ENCODE measurements at places on chromosomes 5 and 9.

DNA sequence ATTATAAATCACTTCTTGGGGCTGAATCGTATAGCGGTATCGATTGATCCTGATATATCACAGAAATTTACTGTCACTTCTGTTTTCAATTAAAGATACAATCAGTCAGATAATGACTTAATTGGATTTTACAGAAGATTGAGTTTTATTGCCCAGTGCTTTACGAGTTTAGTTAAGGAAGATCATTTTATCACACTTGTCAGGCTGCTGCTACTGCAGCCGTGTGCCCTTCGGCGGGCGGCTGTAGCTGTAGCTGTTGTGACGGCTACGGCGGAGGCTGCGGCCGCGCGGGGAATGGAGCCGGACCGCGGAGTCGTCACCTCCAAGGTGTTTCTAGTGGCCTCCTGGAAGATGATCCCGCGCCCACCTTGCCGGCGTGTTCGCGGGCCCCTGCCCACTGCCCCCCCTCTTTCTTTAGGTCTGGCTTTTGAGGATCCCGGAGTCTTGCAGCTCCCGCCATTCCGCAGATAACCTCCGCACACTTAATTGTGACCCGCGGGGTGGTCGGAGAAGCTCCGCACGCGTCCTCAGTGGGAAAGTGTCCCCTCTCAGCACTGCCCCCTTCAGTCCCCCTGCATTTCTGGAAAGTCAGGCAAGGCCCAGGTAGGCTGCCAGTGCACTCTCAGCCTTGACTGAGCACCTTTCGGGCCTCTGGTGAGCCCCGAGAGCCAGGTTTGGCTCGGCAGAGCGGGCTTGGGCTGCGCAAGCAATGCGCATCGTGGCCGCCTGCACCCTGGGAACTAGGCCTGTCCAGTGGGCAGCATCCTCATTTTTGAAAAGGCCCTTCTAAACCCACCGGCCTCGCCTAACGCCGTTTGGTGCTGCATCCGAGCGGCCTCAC is 6.9 kb upstream of the DMRT3 start:
- DNase-seq: no peak

GRCh38 chr9:95875305-95876137 is at the start of gene ERCC6L2:
ERCC6L2 (plus strand) TSS chr9:95875691; CDS start chr9:95876039, 348 bp downstream.
- peak; percentile 99 for DNase-seq

DNA sequence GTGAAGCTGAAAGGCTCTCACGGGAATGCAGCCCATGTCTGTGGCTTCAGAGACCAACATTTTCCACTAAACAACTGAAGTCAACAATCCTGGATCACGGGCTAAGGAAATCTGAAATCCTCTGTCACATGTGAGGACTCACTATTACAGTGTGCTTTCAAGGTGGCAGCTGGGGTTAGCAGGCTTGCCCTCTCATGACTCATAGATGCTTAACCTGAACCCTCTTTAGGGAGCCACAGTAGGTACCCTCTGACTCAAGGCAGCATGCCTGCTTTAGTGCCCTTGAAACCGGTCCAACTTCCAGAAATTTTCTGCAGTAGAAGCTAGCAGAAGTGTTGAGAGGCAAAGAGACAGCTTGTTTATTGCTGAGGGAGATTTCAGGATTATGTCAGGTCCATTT is 232.5 kb downstream of the GABRB2 start:
- no peak for DNase-seq

DNA sequence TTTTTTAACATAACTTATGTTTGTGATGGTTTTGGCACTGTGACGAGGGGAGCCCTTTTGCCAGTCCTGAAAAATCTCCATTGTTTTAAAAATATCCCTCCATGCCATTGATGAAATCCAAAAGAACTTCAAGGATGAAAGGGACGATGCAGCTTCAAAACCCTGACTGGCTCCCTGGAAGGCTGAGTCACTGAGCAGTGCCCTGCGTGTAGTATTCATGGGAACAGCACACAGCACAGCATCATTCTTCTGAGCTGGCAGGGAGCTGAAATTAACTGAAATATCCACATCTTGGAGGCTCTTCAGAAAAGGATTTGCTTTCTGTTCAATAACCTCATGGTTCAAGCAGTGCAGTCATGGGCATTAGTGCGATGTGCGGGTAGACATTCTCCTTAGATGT is 29.7 kb downstream of the PDE4D start:
- peak; percentile 49 for DNase-seq

DNA sequence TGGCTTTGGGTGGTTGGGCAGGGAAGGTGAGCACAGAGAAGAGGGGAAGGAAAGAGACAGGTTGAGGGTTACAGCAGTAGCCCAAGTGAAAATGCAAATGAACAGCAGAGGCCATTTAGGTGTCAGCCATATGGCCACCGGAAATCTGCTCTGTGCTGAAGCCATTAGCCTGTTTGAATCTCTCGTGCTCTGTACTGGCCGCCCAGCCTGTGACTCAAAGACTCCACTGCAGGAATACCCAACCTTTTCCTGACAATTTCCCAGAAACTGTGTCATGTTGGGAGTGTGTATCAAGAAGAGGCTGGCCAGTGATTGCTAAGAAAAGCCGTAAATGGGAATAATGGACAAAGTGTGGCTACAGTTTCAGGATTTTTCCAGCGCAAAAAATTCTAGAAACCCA is 35.9 kb upstream of the RAI14 start:
- no peak for DNase-seq

- no peak for DNase-seq
Measured at GRCh38 chr9:136587944-136588662, 42.3 kb upstream of the NOTCH1 start.

GRCh38 chr9:80644044-80644443 is 1045.3 kb downstream of the TLE1 start:
- no peak for DNase-seq

DNA sequence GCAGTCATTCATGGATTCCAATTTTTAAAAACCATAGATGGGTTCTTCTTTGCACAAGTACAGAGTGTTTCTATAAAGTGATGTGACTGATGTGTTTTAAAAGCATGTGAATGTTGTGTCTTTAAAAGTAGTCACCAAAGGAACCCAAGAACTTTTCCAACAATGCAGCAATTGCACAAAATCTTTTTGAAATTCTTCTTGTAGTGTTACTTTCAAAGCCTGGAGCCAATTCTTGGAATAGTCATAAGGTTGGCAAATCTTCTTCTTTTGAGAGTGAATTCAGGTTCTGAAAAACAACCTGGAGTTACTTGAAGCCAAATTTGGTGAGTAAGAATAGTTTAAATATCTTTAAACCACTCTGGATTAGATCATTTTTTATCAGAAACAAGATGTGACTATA is 10.5 kb downstream of the GRAMD2B start:
- DNase-seq: peak; percentile 45

DNA sequence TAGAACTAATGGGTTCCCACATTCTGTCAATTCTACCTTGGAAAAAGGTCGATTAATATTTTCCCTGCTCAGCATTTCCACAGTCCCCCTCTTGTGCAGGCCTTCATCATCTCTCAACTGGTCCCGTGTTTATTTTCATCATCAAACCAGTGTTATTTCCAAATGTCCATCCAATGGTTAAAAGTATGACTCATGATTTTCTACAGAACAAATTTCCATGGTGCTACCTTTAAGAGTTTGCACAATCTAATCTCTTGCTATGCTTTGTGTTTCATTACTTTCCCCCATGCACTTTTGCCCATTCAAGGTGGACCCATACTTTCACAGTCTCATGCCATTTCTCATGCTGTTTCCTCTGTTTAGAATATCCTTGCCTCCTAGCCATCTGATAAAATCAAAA is 143.7 kb downstream of the CCDC192 start:
- no peak for DNase-seq

DNA sequence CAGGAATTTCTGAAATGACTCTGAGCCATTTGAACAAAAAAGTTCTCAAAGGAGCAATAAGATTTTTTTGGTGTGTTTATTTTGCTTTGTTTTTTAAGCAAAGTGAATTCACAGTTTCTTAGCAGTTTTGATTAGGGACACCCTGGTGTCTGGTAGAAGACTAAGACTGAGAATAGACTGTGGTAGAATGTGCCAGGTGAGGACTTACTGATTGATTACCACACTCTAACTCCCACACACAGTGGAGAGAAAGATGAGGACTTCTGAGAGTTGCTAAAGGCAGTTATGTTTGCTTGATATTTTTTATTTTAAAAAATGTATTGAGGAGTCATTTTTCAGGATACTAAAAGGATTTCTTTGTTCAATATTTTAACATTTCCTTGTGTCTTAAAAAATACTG is 175.1 kb downstream of the CD180 start:
- no peak for DNase-seq

GRCh38 chr9:125969868-125970267 is 222.7 kb downstream of the PBX3 start:
- DNase-seq: no peak

- no peak for DNase-seq
Measured at GRCh38 chr9:111400564-111400898, 70.5 kb upstream of the OR2K2 start.

GRCh38 chr5:56561455-56561854 is 253.9 kb upstream of the MAP3K1 start:
- DNase-seq: no peak

GRCh38 chr5:157059891-157060290 is 975 bp upstream of the HAVCR1 start:
- DNase-seq: no peak

- no peak for DNase-seq
Measured at GRCh38 chr5:146273109-146273508, 65.5 kb upstream of the POU4F3 start.

- no peak for DNase-seq
Measured at GRCh38 chr9:90632647-90633207, 9.9 kb downstream of the DIRAS2 start.

GRCh38 chr9:98010445-98010844 is 27.3 kb downstream of the ANP32B start:
- DNase-seq: no peak

DNA sequence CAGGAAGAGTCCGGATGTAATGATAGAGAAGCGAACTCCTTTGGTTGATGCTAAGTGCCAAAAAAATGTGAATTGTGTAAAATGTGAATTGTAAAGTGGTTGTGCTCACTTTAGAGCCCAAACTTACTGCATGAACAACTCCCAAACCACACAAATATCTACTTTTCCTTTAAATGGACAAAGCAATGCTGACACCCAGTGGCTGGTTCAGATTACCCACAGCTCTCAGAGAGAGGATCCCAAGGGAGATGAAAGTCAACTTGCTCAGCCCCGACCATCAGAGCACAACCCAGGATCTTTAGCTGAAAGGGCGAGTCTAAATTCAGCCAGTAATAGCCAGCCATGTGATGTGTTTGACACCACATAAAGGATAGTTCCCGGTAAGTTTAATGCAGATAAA is 133.7 kb downstream of the NMUR2 start:
- DNase-seq: peak; percentile 10

DNA sequence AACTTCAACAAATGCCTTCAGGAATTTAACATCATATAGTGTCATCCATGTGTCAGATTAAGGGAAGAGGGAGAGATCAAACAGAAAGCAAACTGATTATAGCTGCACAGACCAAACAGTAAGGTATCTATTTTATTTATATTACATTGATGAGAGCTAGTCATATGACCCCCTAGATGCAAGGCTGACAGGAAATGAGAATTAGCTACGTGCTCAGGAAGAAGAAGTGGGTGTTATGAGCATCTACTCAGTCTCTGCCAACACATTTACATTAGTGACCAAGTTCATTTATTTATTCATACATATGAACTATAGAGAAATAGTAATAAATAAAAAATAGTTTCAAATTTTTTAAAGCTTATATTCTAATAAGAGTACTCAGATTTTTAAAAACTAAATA is 787.3 kb downstream of the KCTD16 start:
- DNase-seq: no peak

- no peak for DNase-seq
Measured at GRCh38 chr9:109122726-109123621, 3.2 kb upstream of the TMEM245 start.

GRCh38 chr5:74679966-74680365 is 5.1 kb upstream of the HEXB start:
- no peak for DNase-seq

GRCh38 chr9:19457693-19458009 is 48.8 kb downstream of the ACER2 start:
- no peak for DNase-seq

DNA sequence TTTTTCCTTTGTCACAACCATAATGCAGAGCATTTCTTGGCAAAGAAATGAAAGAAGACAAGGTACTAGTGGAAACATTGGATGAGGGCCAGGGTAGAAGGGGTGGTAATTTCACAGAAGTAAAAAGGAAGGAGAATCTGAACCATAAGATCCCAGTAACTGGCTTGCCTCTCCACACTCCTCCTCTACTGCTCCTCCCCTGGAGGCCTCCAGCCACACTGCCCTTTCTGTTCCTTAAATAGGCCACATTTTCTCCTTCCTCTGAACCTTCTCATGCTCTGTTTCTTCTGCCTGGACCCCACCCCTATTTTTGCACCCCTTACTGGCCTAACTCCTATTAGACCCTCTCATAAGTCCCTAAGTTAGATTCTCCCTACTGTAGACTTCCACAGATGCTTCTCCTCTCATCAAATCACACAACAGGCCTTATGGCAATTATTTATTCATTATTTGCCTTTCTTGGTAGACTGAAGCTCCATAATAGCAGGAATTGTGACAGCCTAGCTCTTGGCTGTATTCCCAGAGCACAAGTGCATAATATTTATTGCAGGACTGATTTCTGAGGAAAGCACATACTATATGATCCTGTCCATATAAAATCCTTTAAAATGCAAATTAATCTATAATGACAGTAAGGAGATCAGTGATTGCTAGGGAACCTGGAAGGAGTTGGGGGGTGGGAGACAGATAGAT is 31.3 kb upstream of the GRIA1 start:
- no peak for DNase-seq

DNA sequence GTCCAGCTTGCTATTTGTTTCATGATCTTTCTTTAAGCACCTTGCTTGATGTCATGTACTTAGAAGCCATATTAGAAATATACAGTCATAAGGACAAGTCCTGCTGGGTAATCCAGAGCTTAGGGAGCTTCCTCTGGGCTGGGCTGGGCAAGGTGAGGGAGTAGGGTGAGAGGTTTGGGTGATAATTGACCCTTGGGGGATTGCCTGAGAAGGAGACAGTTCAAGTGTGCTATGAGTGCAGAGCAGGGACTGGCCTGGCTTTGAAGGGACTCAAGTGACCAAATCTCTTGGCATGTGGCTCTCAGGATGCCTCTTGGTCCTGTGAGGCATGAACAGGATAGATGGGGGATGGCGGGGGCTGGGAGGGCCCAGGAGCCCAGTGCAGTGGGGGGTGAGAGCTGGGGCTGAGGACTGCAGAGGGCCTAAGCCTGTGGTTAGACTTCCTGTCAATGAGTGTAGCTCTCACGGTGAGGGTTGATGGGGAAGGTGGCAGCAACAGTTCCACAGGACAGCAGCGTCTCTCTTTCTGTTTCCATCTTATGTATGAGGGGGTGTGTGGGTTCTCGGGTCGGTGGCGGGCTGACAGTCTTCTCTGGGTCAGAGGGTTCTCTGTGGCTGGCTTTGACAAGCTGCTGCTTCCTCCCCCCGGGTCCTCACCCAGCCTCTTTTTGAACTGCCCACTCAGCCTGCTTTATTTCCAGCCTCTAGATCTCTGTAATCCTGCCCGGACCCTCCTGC is 53.5 kb downstream of the RGS3 start:
- DNase-seq: peak; percentile 50

- peak; percentile 59 for DNase-seq
Measured at GRCh38 chr5:83608122-83608521, 112.5 kb downstream of the HAPLN1 start.

All from fibroblast of skin of scalp (primary cell).